ENCODE measurements at places on chromosomes 16 and 17.

GRCh38 chr16:80619824-80620223 lies 79.0 kb downstream of the DYNLRB2 start:
- DNase-seq = no peak

GRCh38 chr17:80455784-80456183 lies 20.6 kb downstream of the NPTX1 start:
- DNase-seq = no peak

DNA sequence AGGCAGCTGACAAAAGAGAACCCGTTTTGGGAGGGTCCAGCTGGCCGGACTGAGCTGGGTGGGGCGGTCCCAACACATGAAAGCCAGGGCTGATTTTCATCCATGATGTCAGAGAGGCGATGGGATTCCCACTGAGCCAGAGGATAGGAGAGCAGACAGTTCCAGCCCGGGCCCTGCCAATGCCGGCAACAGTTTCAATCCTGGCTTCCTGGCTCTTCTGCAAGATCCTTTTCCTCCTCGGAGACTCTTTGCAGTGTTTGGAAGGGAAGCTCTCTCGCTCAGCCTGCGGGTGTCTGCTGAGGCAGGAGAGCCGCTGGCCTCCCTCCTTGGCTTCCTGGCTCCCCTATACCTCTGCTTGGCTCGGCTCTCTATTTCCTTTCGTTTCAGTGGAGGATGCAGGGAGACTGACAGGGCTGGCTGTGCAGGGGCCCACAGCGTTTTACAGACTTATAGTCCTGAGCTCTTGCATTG lies 145.5 kb upstream of the SOX9 start:
- no peak for DNase-seq

GRCh38 chr16:17501321-17501720 lies 30.6 kb upstream of the XYLT1 start:
- DNase-seq = no peak

DNA sequence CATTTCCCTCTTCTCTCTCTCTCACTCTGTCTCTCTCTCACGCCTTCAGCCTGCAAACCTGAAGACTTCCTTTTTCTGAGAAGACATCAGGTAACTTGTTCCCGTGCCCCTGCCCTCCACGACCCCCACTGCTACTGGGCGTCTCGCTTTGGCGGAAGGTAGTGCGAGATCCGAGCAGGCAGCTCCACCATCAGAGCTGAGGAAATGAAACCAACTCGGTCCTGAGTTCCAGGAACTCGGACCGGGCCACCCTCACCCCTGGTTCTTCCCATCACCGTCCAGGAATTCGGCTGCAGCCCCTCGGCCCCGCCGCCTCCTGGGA lies 585 bp downstream of the MLKL start:
- DNase-seq = no peak

- no peak for DNase-seq
These were observed 16.9 kb downstream of the PLCG2 start for GRCh38 chr16:81796035-81796434.

- DNase-seq = no peak
These were observed 26.9 kb downstream of the ZNRF1 start for GRCh38 chr16:75025761-75026160.

DNA sequence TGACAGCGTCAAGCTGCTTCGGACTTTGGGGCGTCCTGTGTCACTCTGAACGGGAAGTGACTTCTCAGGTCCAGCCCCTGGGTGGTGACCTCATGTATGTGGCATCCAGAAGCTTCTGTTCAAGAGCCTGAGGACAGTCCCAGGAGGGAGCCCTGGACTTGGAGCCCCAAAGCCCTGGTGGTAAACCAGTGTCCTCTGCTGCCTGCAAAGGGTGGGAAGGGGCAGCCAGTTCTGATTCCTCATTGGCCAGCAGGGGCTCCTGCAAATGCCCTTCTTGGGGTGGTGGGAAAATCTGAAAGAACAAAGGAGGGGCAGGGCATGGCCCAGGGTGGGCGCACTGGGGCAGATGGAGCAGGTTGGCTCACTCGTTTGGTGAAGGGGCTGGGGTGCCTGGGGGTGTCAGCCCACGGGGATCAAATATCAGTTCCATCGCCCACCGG lies 1.6 kb downstream of the OSGIN1 start:
- no peak for DNase-seq

GRCh38 chr16:87325423-87325858 lies 8.2 kb upstream of the C16orf95 start:
- DNase-seq = no peak

GRCh38 chr16:2710711-2711231 lies 9.3 kb downstream of the PRSS27 start:
- DNase-seq = no peak
